Endodermal cell (in vitro differentiated cells): ENCODE measurements at places on chromosomes 7 and 10. TPM values are rescaled to one million over a fixed set of nuclear protein-coding genes. Genes with fewer than 3 reads are reported as not detected.
A peak's percentile ranks its signal among the peaks of the same experiment; 100 is the strongest.

- no peak for DNase-seq
These were observed 321.2 kb downstream of the FRMD4A start for GRCh38 chr10:14009371-14010100.

DNA sequence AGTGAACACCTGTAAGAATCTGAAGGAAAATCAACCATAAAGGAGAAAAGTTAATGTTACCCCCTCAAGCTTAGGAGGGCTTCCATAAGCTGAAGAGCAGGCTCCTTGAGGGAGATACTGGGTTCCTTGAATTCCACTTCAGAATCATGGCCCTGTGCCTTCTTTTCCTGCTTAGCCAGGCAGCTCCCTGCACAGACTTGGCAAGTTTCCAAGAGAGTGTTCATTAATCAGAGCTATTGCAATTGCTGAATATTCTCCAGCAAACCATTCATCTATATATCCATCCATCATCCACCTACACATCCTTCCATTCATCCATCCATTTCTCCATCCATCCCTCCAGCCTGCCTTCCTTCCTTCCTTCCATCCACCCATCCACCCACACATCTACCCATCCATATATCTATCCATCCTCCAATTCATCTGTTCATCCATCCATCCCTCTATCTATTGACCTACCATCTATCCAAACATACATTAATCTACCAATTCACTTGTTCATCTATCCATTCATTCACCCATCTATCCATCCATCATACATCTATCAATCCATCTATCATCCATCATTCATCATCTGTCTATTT is 574.4 kb downstream of the PTPRN2 start:
- no peak for DNase-seq

DNA sequence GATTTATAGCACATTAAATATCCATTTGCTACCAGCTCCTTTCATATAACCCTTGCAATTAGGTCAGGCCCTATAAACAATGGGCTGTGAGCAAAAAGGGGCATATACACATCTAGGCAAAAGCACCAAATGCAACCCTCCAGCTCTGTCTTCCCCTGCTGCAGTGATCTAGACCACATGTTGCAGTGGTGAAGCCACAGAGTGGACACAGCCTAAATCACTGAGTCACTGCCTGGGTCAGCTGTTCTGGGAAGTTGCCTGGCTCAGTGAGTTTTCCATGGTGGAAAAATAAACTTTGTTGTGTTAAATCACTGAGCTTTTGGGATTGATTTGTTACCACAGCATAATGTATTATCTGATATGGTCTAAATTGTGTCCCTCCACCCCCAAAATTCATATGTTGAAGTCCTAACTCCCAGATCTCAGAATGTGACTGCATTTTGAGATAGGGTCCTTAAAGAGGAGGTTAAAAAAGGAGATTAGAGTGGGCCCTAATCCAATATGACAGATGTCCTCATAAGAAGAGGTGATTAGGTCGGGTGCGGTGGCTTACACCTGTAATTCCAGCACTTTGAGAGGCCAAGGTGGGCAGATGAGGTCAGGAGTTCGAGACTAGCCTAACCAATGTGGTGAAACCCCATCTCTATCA is 70.4 kb downstream of the ZFAND4 start:
- no peak for DNase-seq

- no peak for DNase-seq
These were observed 134.1 kb downstream of the ADARB2 start for GRCh38 chr10:1603181-1603580.

TMEM168 gene
- total RNA-seq: 13.9 and 16.5 TPM in 2 replicates

TMEM184A gene
- total RNA-seq: 4.5 and 5.1 TPM in 2 replicates

CYP2W1 gene
- total RNA-seq: not detected in 3 replicates

DNA sequence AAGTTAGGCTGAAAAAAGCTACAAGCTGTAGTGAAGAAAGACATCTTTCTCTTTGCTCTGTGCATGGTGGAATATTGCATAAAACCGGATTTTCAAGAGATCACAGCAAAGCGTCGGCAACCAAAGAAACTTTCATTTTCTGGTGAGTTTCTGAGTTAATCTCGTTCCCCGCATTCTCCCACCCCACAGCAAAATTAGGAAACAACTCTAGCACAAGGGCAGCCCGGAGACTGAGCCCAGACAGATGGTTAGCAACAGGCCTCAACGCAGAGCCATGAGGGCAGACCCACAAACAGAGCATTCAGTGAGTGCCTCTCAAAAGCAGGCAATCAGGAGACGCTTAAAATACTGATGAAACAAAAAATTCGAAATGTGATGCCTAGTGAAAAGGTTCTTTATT is 396.1 kb upstream of the KLF6 start:
- no peak for DNase-seq

SKIDA1 gene
- total RNA-seq: 6.4 and 6.6 TPM in 2 replicates

- DNase-seq: no peak
These were observed 493.9 kb downstream of the GLRX3 start for GRCh38 chr10:130630135-130630534.

GRCh38 chr10:123471811-123472210 is 194.3 kb upstream of the GPR26 start:
- DNase-seq: no peak

DNA sequence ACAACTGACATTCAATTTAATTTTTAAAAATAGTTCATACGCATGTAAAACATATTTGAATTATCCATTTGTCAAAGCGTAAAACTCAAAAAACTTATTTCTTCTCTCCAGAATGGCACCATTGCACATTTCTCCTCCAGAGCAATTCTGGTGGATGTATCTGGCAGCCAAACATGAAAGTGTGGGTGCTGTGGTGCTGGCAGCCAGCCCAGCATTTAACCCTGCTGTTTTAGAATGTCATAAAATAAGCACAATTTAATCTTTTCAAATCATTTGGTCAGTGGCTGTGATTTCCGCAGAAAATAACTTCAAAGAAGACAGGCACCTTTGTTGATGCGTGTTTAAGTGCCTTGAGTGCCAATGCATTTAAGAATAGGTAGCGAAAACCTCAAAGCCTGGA is 302.7 kb upstream of the MEOX2 start:
- DNase-seq: no peak

DNA sequence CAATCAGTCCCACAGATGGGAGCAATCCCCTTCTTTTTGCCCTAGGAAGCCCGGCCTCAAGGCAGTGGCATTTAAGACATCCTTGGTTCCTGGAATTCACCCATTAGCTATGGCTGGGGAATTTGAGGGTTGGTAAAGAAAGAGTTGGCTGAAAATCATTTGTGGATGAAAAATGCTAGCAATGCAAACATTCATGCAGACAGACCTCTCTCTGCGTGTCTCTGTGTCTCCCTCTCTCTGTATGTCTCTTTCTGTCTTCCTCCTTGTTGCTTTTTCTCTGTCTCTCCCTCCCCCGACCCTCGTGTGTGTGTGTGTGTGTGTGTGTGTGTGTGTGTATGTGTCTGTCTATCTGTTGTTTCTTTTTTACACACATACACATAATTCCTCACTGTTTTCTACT is 19.4 kb downstream of the LDB3 start:
- no peak for DNase-seq

CRPPA gene
- total RNA-seq: 4.2 and 5.4 TPM in 2 replicates

BAIAP2L1 gene
- total RNA-seq: 30.5 and 30.6 TPM in 2 replicates

- DNase-seq: no peak
These were observed 4.4 kb upstream of the CDH23 start for GRCh38 chr10:71392292-71392691.

INMT gene
- 3.2 to 4.3 TPM (median 3.3 TPM) in 3 replicates for total RNA-seq

ACHE gene
- total RNA-seq: 2.6 to 5.4 TPM (median 2.6 TPM) in 3 replicates

ZNF92 gene
- total RNA-seq: 24.6 and 26.4 TPM in 2 replicates

ZNF12 gene
- 28.0 to 43.8 TPM (median 29.4 TPM) in 3 replicates for total RNA-seq

- DNase-seq: no peak
These were observed 4.6 kb upstream of the SLC13A1 start for GRCh38 chr7:123204206-123204835.

- no peak for DNase-seq
These were observed 287.8 kb upstream of the MKLN1 start for GRCh38 chr7:131039836-131040235.

DNA sequence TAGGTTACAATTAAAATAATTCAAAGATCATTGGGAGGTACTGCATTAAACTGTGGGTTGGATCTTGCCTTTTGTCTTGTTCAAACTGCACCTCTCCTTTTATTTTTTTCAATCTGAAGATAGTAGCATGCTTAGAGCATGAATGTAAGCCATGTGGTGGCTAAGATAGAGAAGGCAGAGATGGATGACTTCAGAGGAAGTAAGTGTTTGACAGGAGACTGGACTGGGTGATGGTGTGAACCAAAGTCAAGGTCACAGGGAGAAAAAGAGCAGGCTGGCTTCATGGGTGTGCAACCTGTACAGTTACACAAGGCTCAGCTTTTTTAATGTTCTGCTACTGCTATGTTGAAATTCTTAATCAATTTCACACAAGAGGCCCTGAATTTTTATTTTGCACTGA is 85.6 kb downstream of the ZEB1 start:
- DNase-seq: no peak

OR13A1 gene
- 0.16 to 0.36 TPM in 2 of 3 replicates, not detected in the other for total RNA-seq

- no peak for DNase-seq
These were observed 33.7 kb upstream of the PLXNA4 start for GRCh38 chr7:132609906-132610520.

NACAD gene
- 6.7 and 7.6 TPM in 2 replicates for total RNA-seq

- DNase-seq: no peak
These were observed 10.8 kb downstream of the LMOD2 start for GRCh38 chr7:123666492-123666891.

CFAP46 gene
- total RNA-seq: 9.8 to 10.5 TPM (median 10.4 TPM) in 3 replicates

CCDC146 gene
- 1.7 and 2.7 TPM in 2 replicates for total RNA-seq

BAG3 gene
- 19.5 to 30.4 TPM (median 22.1 TPM) in 3 replicates for total RNA-seq

GRCh38 chr7:79453558-79454360 is at the start of gene MAGI2:
Gene MAGI2 (minus strand): TSS chr7:79453667. CDS start chr7:79453320, 347 bp downstream.
- DNase-seq: peak; percentile 87

- no peak for DNase-seq
These were observed 25.0 kb downstream of the SEC61A2 start for GRCh38 chr10:12154516-12154915.

CYP2C19 gene
- 0.22 TPM in 1 of 2 replicates, not detected in the other for total RNA-seq

CARD11 gene
- 10.8 and 14.8 TPM in 2 replicates for total RNA-seq

C10orf53 gene
- total RNA-seq: not detected in 2 replicates

DNA sequence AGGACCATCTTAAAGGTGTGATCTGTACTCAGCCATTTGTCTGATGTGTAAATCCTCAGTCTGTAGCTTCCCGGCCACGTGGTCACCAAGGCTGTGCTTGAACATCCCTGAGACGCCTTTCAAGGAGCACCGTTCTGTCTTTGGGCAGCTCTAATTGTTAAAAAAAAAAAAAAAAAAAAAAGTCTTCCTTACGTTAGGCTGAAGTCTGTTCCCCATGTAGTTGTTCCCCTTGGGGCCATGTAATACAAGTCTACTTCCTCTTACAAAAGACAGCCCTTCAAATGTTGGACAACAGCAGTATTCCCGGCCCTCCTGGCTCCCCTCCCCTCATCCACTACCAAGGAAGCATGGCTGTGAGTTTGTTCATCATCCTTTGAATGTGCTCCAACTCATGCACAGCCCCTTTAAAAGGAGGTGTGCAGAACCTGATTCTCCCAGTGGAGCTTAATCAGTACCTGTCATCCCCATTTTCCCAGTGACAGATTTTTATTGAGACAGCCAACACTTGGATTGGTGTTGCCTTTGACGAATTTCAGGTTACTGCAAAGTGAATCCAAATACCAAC is 392.2 kb upstream of the GALNT17 start:
- no peak for DNase-seq

- DNase-seq: no peak
These were observed 231.3 kb upstream of the RHOBTB1 start for GRCh38 chr10:61175316-61175715.

DNA sequence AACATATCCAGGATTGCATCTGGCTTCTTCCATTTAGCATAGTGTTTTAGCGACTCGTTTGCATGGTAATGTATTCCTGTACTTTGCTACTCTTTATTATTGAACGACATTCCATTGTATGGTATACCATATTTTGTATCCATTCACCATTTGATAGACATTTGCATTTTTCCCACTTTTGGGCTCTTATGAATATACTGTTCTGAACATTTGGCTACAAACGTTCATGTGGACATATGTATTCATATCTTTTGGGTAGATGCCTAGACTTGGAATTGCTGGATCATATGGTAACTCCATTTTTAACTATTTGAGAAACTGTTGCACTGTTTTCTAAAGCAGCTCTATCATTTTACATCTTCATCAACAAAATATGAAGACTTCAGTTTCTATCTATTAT is 383.7 kb upstream of the AKR1E2 start:
- no peak for DNase-seq

RARRES2 gene
- 43.7 to 48.2 TPM (median 47.6 TPM) in 3 replicates for total RNA-seq

DNA sequence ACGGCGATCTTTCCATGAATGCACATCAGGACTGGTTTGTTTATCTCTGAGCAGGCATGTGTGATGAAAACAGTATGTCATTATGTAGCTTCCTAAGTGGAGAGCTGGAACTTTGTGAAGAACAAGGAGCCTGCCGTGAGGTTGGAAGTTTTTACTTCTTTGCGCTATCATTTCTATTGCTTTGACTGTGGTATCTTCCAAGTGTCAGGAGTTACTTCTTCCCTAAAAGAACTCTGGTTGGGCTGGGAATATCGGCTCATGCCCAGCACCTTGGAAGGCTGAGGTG is 167.4 kb upstream of the AHR start:
- no peak for DNase-seq

GRCh38 chr10:72132854-72133253 is 44.5 kb upstream of the SPOCK2 start:
- no peak for DNase-seq

DNA sequence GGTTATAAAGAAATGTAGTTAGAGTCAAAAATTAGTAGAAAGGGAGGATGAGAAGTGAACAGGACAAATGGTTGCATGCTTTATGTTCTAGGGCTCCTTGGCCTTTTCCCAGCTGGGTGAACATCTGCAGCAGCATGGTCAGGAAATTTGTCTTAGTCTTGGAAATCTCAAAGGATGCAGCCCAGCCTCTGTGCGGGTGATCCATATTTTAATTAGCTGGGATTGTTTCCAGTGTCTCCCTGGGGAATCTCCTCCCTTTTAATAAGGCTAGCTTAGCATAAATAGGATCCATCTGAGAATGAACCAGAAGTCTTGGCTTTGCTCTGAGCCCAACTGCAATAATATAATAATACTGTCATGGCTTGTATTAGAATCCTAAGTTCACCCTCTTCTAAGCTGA is 198.3 kb downstream of the PRKG1 start:
- DNase-seq: no peak

DNA sequence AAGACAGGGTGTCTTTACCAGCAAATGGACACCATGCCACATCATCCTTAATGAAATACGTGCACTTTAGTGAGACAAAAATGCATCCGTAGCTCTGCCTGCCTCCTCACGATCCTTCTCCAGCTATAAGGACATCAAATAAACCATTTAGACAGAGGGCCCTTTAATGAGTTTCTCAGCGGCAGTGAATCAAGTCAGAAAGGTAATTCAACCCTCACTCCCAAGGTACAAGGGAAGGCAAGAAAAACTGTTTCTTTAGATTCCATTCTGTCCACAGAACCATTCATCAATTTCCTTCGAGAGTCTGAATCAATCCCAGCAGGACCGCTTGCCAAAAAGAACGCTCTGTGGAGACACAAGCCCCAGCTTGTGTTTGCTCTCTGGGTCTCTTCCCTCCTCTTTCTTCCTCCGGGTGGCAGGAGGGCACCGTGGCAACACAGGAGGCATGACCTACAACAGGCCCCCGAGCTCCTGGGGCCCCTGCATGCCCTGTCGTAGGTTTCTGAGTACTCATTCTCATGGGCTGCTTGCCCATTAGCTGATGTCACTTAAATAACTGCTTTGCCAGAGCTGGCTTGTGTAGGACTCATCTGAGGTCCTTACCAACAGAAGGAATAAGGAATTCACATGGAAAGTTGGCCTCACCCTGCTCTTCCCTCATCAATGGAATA is 297.8 kb upstream of the PRKCQ start:
- DNase-seq: peak; percentile 68
